ENCODE measurements at places on chromosomes 7 and 10.

DNA sequence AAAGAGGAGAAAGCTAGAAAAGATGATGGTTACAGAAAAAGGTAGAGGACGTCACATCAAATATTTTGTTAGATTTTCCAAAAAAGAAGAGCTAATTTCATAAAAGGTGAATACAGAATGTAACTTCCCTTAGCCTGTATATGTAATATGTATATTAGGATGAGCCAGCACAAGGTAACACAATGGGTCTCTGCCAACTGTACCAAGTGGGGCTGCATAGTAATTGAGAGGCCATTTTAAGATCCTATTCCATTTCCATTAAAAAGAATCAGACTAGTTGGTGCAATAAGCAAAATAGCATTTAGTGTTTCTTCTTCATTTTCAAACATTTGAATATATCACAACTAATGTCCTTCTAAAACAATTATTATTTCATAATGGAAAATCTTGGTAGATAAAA is 134.6 kb downstream of the SEMA3A start:
- DNase-seq, result no peak

GRCh38 chr10:25078658-25079431 is 62.4 kb downstream of the THNSL1 start:
- DNase-seq, result no peak

DNA sequence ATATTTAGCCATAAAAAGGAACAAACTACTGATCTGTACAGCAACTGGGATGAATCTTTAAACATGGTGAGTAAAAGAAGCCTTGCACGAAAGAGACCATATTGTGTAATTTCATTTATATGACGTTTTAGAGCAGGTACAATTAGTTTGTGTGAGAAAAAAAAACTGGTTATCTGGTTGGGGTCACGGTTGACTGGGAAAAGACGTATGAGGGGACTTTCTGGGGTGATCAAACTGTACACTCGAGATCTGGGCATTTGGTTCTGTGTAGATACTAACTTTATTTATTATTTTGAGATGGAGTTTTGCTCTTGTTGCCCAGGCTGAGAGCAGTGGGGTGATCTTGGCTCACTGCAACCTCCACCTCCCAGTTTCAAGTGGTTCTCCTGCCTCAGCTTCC is 4.2 kb downstream of the PRKRIP1 start:
- no peak for DNase-seq

GRCh38 chr7:141444961-141445360 is 106.2 kb upstream of the AGK start:
- no peak for DNase-seq

- DNase-seq, result no peak
Measured at GRCh38 chr10:16440396-16441133, 3.8 kb downstream of the PTER start.

DNA sequence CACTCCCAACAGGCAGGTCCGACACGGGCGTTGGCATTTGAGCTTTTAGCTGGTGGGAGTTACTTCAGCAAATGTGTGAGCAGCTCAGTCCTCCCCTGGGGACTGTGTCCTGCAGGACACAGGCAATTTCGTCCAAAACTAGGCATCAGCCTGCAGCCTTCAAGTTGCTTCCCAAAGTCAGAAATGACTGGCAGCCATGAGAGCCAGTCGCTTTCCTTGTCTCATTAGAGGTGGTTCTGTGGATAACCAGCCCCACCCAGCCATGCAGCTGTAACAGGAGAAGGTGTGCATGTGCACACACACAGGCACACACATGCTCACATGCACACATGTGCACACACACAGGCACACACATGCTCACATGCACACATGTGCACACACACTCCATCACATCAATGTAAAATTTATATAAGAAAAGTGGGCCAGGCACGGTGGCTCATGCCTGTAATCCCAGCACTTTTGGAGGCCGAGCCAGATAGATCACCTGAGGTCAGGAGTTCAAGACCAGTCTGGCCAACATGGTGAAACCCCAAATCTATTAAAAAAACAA is 138.8 kb upstream of the TCERG1L start:
- no peak for DNase-seq

DNA sequence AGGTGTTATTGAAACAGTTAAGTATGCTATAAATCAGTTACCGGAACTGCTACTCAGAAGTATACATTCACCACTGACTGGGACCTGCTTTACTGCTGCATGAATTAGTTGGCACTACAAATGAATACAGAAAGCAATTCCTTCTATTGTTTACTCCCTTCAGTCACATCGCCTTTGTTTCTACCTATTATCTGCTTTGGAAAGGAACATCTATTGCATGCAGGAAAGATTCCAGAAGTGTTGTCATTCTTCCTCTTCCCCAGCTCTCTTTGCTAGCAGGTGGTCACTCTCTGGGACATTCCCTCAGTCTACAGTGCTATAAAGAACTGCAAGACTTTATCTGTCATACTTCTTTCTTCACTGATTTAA is 131.3 kb downstream of the ANK3 start:
- no peak for DNase-seq

DNA sequence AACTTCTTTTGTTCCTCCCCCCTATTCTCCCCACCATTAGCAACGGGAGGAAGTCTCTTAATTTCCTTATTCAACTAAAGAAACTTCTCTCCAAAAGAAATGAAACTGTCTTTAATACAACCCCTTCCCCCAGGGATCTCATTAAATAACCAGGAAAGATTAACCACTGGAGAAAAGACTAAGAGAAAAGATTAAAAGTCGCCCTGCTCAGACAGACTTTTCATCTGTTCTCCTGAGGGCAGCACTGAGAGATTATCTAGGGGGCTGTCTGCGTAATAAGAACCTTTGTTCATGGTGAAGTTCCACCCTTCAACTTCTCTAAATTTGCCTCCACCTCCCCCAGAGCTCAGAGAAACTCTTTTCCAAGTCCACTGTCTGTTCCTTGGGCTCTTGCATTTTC is 105.5 kb downstream of the HGF start:
- DNase-seq, result no peak

DNA sequence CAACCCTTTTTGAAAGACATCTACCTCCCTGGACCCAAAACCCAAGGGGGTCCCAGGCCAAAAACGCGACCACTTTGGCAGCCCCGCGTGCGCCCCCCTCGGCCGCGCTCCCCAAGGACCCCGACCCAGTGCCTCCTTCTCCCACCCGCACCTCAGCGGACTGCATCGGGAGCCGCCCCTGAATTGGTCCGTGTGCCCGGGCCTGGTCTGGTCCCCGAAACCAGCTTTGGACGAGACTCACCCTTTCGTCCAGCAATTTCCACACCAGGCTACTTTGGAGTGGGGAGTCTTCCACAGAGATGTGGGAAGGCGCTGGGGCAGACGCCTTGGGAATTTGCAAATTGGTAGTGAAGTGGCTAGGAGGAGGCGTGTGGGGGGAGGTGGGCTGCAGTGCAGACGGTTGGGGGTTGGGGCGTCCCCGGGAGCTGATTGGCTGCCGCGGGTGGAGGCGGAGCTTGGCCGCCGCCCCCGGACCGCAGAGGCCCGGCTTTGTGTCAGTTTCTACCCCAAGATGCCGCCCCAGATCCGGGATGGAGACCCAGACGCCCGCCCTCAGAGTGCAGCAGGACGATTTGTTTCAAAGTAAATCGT is 16.9 kb downstream of the TCAF1 start:
- DNase-seq, result peak; percentile 76

Data from hindlimb muscle (tissue), 1 donor.